ENCODE measurements at places on chromosomes 7 and 10.

- no peak for DNase-seq
These were observed 35.0 kb downstream of the PRR15 start for GRCh38 chr7:29598613-29599012.

GRCh38 chr10:26860102-26860442 lies 686 bp downstream of the ABI1 start:
- DNase-seq: peak; percentile 69

DNA sequence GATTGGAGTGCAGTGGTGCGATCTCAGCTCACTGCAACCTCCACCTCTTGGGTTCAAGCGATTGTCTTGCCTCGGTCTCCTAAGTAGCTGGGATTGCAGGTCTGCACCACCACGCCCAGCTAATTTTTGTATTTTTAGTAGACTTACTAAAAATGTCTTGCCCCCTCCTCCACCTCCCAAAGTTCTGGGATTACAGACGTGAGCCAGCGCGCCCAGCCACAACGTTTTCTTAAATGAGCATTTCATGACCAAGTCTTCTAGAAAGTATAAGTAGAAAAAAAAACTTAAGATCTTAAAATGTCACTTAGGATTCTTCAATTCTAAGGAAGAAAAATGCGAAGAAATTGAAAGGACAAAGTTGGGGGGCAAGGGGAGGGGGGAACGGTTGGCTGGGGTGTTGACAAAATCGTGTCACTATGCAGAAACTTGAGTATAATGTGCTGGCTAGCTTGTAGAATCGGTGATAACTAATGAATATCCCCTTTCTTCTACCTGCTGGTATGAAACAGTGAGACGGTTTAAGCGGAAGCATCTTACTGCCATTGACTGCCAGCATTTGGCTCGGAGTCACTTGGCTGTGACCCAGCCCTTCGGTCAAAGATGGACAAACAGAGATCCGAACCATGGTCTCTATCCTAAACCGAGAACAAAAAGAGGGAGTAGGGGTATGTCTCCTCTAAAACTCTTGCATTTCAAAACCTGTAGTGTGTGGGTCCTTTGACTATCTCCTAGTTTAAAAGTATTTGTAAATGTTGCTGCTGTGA lies 12.7 kb downstream of the FBH1 start:
- DNase-seq: no peak

GRCh38 chr10:10368951-10369576 lies 648.6 kb upstream of the CELF2 start:
- DNase-seq: no peak

- DNase-seq: peak; percentile 58
These were observed 142.3 kb downstream of the VPS50 start for GRCh38 chr7:93374345-93374940.

GRCh38 chr10:60845038-60845437 lies 66.8 kb downstream of the CDK1 start:
- no peak for DNase-seq

DNA sequence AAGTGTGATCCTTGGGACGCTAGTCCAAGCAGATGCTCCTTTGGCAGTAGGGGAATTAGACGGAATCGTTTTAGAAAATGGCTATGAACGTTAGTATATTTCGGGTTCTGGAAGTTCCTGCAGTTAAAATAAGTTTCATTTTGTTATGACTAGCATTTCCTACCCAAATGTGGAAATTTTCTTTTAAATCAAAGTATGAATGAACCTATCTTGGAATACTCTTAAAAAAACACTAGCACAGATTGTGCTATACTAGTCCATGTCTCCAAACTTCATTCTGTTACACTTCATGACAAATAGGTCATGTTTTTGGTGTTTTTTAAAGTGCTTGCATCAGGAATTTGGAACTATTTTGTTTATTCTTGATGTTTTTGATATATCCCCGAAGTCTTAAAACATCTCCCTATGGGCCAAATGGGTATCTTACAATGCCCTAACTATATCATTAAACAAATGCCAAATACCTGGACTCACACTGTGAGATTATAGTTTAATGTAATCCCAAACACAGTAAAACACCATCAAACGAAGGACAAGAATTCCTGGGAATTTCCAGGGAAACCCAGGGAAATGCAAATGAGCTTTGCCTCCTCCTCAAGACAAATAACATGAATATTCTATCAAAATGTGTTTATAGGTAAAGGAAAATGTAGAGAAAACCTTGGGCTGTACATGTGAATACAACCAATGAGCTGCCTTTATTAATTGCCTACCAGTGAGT lies 75.9 kb upstream of the PTPRZ1 start:
- DNase-seq: no peak

DNA sequence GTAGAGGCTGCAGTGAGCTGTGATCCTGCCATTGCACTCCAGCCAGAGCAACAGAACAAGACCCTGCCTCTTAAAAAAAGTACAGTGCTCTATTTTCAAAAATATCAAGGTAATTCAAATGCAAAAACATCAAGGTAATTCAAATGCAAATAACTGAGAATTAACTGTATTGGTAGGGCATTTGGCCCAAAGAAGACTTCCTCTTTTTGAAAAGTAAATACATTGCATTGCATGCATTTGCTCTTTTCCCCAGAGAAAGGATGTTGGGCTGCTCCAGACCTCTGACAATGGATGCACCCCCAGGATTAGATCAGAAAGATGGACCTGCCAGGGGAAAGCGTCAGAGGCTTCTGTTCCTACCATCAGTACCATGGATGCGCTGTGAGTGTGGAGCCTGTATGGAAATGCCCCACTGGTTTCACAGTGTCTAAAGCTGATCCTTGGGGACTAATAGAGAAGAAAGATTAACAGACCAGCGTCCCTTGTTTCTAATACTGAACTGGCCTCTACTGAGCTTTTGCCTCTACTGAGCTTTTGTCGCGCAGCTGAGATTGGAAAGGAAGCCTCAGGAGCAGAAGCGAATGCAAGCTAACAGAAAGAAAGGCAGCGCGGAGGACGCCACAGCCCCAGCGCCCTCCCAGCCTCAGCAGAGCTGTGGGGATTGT lies 93.5 kb upstream of the LYZL2 start:
- no peak for DNase-seq

GRCh38 chr10:35417795-35418194 lies 81.5 kb downstream of the CCNY start:
- no peak for DNase-seq

GRCh38 chr7:47218378-47219176 lies 363.3 kb downstream of the TNS3 start:
- peak; percentile 43 for DNase-seq

DNA sequence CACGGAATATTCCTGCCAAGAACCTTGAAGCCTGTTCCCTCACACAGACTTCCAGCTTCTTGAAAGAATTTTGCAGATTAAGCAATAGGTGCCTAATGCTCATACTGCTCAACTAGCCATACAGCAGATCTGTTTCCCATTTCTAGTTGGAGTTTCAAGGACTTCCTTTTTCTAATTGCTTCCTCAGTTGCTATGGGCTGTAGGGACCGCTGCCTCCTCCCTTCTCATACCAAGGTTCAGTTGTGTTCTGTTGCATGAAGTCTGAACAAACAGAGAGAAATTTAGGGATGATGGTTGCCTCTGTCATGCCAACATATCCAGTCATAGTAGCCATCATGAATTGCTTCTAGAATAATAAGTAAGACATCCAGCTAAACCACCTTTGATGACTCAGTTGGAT lies 6.8 kb downstream of the ITGA8 start:
- peak; percentile 40 for DNase-seq

DNA sequence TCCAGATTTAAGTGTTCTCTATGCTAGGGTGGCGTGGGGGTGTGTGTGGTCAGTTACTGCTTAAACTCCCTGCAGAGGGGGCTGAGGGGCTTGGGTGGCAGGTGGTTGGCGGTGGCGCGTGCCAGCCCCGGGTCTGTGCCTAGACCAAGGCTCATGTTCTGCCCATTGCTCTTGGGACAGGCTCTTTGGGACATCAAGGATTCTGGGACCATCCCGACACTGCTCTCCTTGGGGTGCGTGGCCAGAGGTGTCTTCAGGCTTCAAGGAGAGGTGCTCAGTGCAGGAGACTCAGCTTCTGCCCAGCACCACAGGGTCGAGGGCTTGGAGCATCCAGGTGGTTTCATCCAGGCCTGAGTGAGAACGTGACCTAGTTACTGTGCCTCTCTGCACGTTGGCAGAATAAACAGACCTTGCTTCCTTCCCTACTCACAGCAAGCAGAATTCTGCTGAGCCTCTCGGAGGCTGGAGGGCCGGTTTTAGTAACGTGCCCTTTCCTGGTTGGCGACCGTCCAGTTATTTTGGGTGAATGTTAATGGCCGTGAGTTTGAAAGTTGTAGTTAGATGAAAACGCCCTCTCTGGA lies 39.9 kb downstream of the CAMK1D start:
- no peak for DNase-seq

DNA sequence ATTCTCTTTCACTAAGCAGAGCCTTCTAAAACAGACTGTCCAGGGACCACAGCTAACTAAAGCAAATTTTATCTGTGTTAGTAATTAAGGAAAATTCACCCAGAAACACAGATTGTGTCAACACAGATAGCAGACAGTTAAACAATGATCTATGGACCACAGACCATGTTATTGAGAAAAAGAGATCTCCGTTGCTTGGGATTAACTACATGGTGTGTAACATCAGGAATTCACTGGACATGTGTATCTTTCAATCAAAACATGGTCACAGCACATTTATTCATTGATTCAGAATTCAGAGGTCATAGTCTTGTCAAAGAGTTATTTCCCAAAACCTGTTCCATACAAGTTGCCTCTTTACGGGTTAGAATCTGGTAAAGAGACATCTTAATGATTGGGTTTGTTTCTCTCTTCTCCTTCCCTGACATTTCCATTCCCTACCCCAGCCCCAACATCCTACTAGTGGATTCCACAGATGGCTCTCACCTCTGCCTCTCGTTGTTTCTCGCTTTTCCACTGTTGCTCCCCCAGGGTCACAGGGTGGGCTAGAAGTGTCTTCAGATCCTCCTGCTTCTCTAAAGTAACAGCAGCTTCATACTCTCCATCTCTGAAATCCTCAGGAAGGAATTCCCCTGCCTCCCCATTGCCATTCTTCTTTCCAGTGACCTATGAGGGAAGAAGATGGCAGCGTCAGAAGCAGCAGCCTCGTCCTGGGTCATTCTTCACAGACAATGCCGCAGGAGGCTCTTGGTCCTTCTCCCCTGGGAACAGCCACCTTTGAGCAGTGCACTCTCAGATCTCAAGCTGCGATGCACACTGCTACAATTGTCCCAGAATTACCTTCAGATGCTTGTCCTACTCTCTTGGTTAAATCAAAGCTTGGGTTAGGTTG lies 958 bp downstream of the ANKRD1 start:
- no peak for DNase-seq

- no peak for DNase-seq
These were observed 185.8 kb upstream of the PHYHIPL start for GRCh38 chr10:58990693-58991092.

DNA sequence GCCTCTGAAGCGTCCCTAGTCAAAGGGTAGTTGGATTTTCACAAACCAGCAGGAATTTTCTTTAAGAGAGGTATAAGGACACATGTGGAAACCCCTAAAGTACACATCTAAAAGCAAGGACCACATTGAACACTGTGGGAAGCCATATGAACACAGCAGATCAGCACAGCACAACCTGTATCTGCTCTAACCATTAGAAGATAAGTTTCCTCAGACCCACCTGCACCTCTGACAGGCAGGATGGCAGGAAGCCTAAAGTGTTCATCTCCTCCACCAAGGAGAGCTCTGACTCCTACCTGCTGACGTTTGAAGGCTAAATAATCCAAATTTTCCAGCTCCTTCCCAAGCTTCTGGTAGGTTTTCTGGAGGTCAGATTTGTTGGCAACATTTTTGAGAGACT lies 174.4 kb downstream of the CTNNA3 start:
- no peak for DNase-seq

DNA sequence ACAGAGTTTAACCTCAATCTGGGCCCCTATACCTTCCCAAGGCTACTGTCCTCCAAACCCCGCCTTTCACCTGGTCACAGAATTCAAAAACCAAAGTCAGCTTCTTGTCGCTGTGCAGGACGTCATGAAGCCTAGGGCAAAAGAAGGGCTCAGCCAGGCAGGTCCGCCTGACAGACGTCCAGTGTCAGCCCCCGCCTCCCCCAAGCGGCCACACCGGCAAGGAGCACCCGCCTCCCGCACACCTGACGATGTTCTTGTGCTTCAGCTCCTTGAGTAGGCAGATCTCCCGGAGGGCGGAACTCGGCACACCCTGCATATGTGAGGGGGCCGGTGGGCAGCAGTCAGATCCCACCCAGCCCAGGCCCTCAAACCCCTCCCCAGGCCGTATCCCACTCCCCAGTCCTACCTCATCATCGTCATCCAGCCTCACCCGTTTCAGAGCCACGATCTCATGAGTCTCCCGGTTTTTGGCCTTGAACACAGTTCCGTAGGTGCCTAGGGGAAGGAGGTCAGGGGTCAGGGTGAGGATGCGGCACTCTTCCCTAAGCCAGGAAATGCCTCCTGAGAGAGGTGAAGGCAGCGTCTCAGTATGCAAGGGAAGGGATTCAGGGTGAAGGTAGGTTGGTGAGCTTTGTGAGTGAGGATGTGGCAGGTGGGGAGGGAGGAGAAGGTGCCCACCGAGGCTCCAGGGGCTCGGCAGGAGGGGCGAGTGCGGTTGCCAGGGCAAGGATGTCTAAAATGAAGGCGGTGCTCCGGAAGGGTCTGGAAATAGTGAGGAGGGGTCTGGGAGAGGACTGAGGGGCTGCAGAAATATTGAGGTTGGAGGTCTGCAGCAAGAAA lies 811 bp downstream of the CDK5 start:
- no peak for DNase-seq

GRCh38 chr7:23544913-23545354 lies 13.2 kb upstream of the TRA2A start:
- peak; percentile 37 for DNase-seq

GRCh38 chr7:127571741-127572505 lies 13.5 kb downstream of the GCC1 start:
- no peak for DNase-seq

GRCh38 chr10:28429573-28430216 lies 103.2 kb upstream of the WAC start:
- DNase-seq: peak; percentile 35

DNA sequence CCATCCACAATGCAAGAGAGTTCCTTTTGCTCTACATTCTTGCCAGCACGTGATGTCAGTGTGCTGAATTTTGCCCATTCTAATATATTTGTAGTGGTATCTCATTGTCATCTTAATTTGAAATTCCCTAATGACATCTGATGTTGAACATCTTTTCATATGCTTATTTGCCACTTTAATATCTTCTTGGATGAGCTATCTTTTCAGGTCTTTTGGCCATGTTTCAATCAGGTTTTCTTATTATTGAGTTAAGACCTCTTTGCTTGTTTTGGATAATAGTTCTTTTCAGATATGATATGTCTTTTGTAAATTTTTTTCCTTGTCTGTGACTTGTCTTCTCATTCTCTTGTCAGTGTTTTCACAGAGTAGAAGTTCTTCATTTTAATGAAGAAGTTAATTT lies 20.4 kb upstream of the FAM3C start:
- no peak for DNase-seq

- no peak for DNase-seq
These were observed 162.6 kb downstream of the KLF6 start for GRCh38 chr10:3622427-3622826.

GRCh38 chr7:35336444-35336843 lies 82.5 kb upstream of the TBX20 start:
- no peak for DNase-seq
